ENCODE measurements at places on chromosomes 3 and 15.

- no peak for DNase-seq
Observed at GRCh38 chr3:3101660-3102458, 8.3 kb downstream of the IL5RA start.

GRCh38 chr15:68427366-68427765, 4.6 kb downstream of the ITGA11 start:
- no peak for DNase-seq

GRCh38 chr3:35257641-35258040, 381.7 kb upstream of the ARPP21 start:
- DNase-seq: no peak

GRCh38 chr3:6994081-6994668, 133.3 kb downstream of the GRM7 start:
- DNase-seq: no peak

DNA sequence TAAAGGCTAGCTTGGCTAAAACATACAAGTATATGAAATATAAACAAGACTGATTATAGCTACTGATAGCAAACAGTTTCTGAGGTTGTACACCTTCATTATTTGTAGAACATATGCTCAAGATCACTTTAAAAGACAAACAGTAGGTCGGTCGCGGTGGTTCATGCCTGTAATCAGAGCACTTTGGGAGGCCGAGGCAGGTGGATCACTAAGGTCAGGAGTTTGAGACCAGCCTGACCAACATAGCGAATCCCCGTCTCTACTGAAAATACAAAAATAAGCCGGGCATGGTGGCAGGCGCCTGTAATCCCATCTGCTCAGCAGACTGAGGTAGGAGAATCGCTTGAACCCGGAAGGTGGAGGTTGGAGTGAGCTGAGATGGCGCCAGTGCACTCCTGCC, 80.3 kb downstream of the SMARCC1 start:
- DNase-seq: no peak

DNA sequence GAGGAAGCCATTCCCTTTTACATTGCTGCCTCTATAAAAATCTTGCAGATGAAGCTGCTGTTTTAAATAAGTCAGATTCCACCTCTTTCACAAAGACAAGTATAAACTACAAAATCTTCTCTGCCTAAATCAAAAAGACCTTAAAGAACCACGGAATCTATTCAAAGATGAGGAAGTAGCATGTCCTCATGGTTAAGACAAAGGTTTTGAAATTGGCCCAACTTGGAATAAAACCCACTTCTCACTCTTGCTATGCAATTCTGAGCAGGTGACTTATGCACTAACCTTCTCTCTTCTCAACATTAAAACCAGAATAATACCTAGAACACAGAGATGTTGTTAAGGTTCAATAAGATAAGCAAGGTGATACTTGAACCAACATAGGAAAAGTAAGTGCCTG, 97.6 kb downstream of the FOXP1 start:
- no peak for DNase-seq

DNA sequence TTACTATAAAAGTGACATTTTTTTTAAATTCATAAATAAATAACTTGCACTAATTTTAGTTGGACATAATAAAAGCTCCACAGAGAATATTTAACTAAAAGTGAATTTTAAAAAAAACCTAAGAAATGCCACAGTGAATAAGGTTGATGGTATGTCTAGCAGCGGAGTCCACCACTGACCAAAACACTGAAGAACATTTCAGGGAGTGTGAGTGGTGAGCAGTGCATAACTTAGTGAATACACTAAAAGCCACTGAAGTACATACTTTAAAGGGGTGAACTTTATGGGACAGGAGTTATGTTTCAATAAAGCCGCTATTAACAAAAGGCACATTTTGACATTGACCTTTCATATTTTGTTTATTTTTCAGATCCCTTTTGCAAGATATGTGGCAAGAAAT, 32.3 kb downstream of the SRP14 start:
- no peak for DNase-seq

DNA sequence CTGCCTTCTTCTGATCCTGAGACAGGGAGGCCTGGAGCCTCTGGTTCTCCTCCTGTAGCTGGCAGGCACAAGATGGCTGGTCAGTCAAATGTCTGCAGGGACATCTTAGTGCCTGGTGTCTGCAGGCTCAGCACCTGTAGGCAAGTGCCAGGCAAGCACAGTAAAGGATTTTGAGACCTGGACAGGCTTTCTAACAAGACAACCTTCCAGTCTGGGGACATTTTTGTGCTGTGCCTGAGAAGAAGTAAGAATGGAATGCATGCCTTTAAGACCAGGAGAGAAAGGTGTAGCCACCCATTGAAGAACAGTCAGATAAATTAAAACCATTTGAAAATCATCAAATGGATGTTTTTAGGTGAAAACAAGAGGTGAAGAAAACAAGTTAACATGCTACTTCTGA, 31.2 kb downstream of the DZIP1L start:
- DNase-seq: no peak

DNA sequence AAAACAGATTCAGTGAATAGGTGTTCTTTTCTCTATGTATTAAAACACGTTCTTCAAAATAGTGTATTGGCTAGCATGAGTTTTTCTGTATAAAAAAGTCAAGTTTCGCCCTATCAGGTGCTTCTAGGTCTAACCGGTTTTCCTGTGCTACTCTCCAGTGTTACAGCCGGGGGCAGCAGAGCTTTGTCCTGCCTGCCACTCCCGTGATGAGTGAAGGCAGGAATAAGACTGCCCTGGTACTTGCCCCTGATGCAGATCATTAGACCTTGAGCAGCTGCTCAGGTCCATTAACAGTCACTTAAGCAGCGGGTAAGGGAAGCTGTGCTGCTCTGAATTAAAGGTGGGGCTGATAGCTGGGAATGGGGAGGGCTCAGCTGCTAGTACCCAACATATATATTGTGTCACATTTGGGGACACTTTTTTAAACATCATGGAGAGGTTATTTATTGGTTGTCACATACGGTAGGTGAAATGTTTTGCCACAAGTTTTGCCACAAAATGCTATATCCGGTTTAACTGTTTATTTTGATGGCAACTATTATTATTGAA, 1.3 kb upstream of the UNC13C start:
- DNase-seq: no peak

DNA sequence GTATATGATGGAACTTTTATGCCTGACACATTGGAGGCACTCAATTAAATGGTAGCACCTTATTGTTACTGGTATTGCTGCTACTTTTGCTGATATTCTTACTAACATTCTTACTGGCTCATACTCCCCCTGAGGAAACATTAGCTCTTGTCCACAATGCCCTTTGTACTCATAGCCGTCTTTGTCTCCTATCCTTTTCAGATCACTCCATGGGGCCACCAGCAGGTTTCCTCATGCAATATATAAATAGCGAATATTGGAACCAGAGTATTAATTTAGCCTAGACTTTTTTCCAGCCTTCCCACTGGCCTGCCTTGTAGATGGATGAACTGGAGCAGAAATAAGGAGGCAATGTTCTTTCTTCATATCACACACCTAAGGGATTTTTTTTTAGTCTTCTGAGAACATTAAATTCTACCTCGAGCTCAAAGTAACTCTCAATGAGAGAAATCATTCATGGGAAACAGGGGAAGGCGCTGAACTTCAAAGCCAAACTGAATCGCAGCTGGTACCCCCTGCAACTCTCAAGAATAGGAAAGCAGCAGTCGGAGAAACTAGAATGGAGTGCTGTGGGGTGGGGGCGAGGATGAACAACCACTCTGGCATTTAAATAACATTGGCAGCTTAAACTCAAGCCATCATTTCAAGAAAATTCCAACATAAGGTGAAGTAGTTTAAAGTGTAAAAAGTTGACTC, 300.3 kb downstream of the TAFA4 start:
- DNase-seq: no peak

All from activated naive CD4-positive, alpha-beta T cell treated with Interleukin-2 at 50 U/mL for 16 hours (primary cell).